ENCODE measurements at places on chromosomes 11 and 22. TPM values are rescaled to one million over a fixed set of nuclear protein-coding genes. Genes with fewer than 3 reads are reported as not detected.

DNA sequence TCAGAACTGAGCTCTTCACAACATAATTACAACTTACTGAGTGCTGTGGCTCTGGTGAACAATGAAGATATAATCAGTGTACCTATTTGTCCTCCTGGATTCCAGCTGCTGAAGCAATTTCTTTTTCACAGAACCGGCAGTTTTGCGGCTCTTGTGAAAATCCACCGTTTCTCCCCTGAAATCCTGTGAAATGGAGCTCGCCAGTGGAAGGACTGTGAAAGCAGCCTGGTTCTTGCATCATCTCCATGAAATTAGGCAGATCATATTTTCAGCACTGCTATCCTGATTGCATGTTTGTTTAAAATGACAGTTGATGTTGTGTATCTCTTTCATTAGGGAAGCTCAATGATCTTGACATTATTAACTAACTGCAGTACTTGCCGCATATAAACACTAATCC, 120.2 kb upstream of the SNX19 start:
- DNase-seq: no peak

DNA sequence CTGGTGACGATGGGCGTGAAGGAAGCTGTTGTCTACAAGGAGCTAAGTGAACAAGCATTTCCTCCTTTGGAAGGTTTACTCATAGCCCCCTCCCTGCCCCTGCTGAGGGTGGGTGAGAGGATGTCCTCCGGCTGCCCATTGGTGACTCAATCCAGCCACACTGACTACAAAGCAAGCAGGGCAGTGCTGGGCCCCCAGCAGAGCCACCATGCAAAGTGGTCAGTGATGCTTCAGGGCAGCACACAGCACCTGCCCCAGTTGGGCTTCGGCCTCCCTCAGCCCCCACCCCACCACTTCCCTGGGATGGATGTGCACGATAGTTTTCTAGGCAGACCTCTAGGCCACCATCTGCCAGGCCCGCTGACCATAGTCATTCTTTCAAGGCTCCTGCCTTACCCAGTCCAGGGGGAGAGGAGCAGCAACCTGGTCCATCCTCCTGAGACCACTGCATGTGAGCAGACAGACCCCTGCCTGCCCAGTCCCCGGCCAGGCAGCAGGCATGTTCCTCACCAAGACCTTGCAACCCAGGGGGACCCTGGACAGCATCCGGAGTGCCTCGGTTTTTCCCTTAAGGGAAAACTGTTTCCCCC, 125.1 kb downstream of the BCR start:
- peak; percentile 25 for DNase-seq

GRCh38 chr11:105783216-105783615, 173.3 kb downstream of the GRIA4 start:
- no peak for DNase-seq

GRCh38 chr11:99370549-99371216, 349.9 kb downstream of the CNTN5 start:
- no peak for DNase-seq

- no peak for DNase-seq
These were observed 53.0 kb downstream of the OSBPL5 start for GRCh38 chr11:3111919-3112690.

- DNase-seq: no peak
These were observed 5.1 kb downstream of the MB start for GRCh38 chr22:35611891-35612576.

Gene AQP11
- total RNA-seq: 0.82 TPM

DNA sequence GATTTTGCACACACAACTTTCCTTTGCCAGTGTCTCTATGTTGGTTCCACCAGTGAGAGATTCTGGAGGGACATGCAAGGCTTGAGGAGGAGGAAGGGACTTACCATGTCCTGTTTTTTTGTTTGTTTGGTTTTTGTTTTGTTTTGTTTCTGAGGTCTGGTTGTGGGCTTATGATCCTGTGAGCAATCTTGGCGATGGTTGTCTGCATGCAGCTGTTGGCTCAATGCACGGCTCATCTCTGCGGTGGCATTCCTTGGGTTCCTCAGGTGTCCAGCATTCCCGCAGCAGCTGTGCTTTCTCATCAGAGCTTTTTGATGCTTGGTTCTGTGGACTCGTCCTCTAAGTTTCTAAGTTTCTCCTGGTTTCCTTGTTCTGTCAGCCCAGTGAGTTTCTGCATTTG, 4.8 kb upstream of the NNMT start:
- DNase-seq: no peak

DNA sequence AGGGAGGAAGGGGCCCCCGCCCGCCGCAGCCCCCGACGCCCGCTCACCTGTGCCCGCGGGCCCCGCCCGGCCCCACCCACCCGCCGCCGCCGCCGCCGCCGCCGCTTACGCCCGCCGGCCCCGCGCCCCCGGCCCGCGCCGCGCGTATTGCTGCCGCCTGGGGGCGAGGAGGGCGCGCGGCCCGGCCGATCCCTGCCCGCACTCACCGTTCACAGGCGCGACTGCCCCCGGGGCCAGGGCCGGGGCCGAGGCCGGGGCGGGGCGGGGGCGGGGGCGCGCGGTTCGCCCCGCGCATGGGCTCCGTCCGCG, 212 bp downstream of the HRAS start:
- no peak for DNase-seq

- DNase-seq: no peak
These were observed 134.8 kb downstream of the TRPC6 start for GRCh38 chr11:101448881-101449442.

Gene MYRF
- total RNA-seq: 2.2 TPM

DNA sequence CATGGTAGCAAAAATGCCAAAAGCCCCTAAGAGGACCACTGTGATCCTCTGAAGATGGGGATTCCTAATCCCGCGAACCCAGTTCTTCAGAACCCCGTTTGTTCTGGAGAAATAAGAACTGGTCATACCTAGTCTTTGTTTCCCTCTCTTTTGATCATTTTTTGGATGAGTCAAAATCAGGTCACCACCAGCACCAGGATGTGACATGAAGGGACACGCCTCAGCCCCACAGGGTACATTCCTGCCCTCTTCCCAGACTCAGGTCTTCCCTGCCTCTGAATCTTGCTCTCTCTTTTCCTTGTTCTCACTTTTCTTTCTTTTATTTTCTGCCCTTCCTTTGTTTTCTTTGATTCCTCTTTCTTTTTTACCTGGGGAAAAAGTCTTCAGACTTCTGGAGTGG, 14.6 kb upstream of the ANO1 start:
- no peak for DNase-seq
